ENCODE measurements at places on chromosomes 12 and 14.

DNA sequence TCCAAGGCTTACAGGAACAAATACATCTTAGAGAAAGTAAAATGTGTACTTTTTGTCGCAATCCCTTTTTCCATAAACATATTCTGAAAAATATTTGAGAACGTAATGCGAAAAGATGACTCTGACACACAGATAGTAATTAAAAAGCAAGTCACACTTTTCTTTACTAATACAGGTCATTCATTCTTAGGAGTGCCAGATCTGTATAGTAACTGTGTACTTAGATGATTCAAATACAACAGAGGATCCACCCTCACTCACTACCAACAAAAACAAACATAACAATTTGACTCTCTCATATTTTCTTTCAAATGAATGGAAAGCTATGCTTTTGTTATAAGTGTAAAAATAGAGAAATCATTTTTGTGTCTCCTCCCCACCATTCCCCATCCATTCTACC, 795.4 kb downstream of the SLC6A15 start:
- no peak for DNase-seq

DNA sequence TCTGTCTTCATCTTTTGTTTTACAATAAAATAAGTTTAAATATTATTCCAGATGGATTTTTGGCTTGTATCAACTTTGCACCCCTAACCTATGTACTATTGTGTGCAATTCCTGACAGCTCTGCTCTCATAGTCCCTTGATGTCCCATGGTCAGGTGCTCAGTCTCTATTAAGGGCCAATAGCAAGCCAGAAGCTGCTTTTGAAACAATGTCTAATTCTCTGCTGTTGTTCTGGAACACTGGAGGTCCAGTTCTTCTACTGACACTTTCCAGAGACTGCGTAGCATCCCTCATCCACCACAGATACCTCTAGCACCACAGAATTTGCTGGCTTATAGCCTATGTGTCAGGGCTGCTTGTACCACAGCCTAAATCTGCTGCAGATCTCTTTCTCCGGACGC, 74.6 kb downstream of the BRMS1L start:
- no peak for DNase-seq

DNA sequence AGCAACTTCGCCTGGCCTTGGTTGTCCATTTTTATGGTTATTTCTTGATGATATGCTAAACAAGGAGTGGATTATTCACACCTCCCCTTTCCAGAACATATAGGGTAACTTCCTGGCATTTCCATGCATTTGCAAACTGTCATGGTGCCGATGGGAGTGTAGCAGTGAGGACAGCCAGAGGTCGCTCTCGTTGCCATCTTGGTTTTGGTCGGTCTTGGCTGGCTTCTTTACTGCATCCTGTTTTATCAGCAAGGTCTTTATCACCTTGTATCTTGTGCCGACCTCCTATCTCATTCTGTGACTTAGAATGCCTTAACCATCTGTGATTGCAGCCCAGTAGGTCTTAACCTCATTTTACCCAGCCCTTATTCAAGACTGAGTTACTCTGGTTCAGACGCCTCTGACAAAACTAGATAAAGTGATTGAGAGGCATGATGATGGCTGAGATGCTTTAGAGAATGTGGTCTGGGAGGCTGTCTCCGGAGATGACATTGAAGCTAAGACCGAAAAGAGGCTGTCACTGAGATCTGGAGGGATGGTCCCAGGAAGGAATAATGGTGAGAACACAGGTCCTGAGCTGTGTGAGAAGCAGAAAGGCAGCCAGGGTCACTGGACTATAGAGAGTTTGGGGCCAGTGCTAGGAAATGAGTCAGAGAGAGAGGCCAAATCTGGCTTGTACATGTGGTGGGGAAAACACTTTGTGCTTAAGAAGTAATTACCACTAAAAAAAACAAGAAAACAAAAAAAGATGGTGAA, 2.9 kb downstream of the GLT1D1 start:
- no peak for DNase-seq

DNA sequence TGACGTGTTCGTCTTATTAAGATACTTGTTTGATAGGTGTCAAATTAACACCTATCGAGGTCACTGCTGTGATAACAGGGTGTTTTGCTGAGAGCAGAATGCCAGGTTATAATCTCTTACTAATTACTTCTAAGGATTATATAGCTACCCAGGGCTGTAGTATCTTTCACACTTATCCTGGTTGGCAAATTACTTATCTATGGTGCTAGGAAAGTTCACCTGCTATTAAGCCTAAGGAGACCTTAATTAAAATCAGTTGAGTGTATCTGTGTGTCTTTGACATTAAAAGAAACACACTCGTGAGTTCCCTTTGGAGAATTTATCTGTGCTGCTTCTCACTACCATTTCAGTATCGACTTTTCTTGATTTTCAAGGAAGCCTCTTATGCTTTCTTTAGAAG, 301.6 kb upstream of the SLC16A7 start:
- no peak for DNase-seq

GRCh38 chr12:74891083-74891668, 318.5 kb downstream of the KCNC2 start:
- no peak for DNase-seq
